ENCODE measurements at places on chromosomes 12 and 14. TPM values are rescaled to one million over a fixed set of nuclear protein-coding genes. Genes with fewer than 3 reads are reported as not detected.
A peak's percentile ranks its signal among the peaks of the same experiment; 100 is the strongest.

OR4E2 gene
- total RNA-seq: not detected

HOXC11 gene
- total RNA-seq: not detected

TTC8 gene
- total RNA-seq: 13.3 TPM

GRCh38 chr14:75429562-75429961 lies 1.7 kb downstream of the JDP2 start:
- DNase-seq: no peak

GRCh38 chr12:42960087-42960527 lies 370.6 kb upstream of the PRICKLE1 start:
- peak; percentile 59 for DNase-seq

DNA sequence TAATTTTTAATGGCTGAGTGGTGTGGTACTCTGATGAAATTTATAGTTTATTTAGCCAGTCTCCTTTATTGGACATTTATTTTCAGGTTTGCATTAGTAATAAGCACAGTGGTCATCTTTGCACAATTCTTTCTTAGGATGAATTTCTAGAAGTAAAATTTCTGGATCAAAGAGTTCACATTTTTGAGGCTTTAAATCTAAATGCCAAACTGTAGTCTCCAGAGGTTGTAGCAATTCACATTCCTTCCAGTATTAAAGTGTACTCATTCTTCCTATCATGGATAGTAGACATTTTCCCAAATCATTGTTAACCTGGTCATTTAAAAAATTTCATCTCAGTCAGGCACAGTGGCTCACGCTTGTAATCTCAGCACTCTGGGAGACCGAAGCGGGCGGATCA lies 24.8 kb downstream of the SLC39A9 start:
- no peak for DNase-seq

GRCh38 chr14:55239320-55239719 lies 31.9 kb upstream of the FBXO34 start:
- no peak for DNase-seq

Measured in dermis blood vessel endothelial cell (primary cell).